ENCODE measurements at places on chromosomes 3 and 15.
A peak's percentile ranks its signal among the peaks of the same experiment; 100 is the strongest.

DNA sequence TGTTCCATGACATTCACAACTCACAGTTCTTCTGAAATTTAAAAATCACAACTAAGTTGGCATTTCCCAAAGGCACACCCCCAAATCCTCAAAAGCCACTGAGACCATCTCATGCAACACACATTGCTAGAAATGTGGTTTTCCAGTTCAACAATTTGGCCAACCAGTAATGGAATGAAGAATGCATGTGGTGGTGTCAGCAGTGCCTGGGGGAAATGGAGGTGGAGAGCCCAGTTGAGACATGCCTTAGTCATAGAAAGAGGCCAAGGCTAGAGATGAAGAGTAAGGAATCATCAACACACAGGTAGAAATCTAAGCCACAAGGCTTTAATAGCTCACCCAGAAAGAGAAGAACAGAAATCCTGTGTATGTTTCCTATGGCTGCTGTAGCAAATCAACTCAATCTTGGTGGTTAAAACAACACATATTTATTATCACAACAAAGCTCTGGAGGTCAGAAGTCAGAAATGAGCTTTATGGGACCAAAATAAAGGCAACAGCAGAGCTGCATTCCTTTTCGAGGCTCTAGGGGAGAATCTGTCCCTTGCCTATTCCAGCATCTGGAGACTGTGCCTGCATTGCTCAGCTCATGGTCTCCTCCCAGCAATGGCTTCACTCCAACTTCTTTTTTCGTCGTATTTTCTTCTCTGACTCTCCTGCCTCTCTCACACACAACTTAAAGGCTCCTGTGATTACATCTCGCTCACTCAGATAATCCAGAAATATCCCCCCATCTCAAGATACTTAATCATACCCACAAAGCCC is 54.0 kb downstream of the SNTN start:
- peak; percentile 91 for DNase-seq

DNA sequence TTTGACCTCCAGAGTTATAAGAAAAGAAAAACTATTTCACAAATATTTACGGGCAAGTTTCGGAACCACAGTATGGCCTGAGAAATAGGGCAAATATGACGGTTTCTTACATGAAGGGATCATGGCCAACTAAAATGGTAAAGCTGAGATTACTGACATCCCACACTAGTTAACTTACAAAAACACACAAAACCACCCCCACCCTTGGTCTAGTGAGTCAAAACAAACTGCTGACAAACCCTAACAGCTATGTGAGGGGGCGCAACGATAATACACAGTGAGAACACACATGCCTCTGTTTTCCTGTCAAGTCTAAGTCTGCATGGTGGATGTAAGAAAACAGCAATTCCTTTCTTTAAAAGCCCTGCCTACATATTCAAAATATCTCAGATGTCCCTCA is 32.3 kb downstream of the CBLB start:
- DNase-seq: peak; percentile 40

DNA sequence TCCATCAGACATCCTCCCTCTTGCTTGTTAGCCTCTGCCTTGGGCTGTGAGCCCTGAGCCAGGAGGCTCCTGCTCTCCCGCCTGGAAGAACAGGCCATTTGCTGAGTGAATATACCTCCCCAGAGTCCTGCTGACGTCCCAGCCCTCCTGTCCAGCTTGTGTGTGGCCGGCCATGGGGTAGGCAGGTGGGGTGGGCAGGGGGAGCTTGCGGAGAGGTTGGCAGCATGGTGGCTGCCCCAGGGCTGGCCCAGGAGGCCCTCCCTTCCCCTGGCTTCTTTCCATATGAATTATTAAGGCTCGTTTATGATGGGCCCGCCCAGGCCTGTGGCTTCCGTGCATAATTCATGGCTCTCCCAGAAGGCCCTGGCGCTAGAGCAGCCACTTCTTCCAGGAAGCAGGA is 18.7 kb downstream of the CACNA2D2 start:
- no peak for DNase-seq

DNA sequence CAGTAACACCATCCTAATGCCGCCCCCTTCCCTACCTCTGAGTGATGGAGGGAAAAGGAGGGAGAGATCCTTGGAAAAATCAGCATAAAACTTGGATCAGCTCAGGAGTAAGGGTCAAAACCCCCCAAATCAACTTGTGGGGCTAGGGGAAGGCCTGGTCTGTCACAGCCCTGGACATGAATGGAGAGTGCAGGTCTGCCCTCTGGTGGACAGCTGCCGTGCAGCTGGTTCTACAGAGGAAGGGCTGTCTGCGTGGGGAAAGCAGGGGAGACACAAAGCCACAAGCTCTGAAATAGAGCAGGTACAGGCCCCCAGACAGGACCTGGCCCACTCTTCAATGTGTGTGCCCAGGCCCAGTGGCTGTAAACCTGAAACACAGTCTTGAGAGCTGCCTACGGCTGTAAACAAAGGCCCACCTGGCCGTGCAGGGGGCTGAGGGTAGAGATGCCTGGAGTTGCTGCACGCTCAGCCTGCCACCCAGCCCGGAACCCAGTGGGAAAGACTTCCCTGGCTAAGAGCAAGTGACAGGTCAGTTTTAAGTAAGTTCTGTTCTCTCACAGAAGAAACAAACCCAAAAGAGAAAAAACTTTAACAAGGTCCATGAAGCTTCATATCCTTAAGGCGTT is 16.4 kb downstream of the CLK3 start:
- peak; percentile 40 for DNase-seq

- DNase-seq: no peak
Observed at GRCh38 chr3:115164374-115165221, 17.5 kb upstream of the ZBTB20 start.

GRCh38 chr3:182965861-182966366 is 14.4 kb downstream of the DCUN1D1 start:
- no peak for DNase-seq

- DNase-seq: no peak
Observed at GRCh38 chr15:86663304-86663703, 583.6 kb downstream of the AGBL1 start.

- DNase-seq: no peak
Observed at GRCh38 chr3:142215106-142215505, 10.3 kb downstream of the GK5 start.

- DNase-seq: no peak
Observed at GRCh38 chr3:141793476-141794260, 30.5 kb downstream of the GRK7 start.

DNA sequence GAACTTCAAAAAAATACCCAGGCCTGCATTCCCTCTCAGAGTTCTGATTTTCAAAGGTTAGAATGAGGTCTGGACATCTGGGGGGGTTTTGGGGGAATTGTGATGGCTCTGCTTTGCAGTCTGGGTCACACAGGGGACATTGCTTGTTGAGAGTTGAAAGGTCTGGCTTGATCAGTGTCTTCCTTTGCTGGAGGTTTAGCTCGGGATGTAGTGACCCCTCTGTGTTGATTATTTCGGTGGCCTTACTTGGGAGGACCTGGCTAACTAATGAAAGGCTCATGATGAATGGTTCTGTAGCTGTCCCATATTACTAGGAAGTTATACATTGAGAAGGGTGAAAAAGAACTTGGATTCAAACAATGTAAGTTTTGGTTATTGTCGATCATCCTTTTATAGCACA is 23.7 kb downstream of the TPM1 start:
- no peak for DNase-seq

DNA sequence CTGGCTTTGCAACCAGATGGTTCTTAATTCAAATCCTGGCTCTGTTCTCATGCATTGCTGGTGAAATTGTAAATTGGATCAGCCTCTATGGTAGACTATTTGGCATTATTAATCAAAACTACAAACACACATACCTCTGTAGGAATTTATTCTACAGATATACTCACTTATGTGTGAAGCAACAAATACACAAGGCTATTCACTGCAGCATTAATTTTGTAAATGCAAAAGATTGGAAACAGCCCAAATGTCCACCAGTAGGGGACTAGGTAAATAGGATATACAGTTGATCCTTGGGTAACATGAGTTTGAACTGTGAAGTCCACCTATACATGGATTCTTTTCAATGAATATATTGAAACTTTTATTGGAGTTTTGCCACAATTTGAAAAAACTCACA is 29.5 kb upstream of the LCTL start:
- no peak for DNase-seq

DNA sequence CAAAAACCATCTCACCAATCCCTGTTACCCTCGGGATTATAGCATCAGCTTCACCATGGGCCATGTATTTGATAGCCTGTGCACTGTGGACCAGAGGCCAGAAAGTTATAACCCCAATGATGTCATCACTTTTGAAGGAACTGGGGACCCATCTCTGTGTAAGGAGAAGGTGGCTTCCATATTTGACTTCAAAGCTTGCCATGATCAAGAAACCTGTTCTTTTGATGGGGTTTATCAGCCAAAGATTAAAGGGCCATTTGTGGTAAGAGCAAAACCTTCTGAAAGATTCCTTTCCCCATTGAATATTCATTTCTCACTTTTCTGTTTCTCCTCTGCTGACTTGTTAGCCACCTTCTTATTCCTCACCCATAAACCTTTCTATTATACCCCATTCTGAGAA is 34.3 kb upstream of the RPL14 start:
- no peak for DNase-seq

DNA sequence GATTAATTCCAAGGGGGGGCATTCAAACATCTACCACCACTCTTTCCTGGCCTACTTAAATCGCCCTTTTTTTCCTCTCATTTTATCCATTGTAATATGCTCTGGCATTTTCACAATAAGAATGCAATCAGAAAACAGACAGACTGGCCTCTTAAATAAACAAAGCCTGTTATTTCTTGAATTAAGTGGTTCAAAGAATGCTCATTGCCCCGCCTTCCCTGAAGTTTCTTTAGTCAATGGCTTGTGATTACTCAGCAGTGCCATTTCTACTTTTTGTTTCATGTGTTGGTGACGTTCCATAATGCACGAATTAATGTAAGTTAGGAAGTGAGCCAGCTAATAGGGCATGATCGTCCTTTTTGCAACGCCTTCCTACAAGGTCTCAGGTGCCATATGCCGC is 68.0 kb downstream of the FBN1 start:
- no peak for DNase-seq

- peak; percentile 91 for DNase-seq
Observed at GRCh38 chr3:13647298-13648059, 98.6 kb downstream of the FBLN2 start.

DNA sequence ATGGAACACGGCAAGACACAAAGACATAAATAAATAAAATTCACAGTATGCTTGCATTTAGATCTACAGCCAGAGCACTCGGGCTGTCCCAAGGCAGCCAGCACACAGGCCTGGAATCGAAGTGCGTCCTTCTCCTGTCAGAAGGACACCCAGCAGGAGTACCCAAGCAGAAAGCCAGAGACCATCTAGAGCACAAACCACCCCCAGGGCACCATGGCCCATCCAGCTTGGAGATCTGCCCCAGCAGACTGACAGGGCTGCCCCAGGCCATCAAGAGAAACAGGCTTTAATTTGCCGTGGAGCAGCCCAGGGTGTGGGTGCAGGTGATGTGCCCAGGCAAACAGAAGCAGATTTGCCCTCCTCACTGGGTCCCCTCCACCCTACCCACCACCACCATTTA is 7.8 kb upstream of the SPATA12 start:
- DNase-seq: no peak

- DNase-seq: peak; percentile 60
Observed at GRCh38 chr15:60635507-60636352, 156.8 kb upstream of the ICE2 start.

GRCh38 chr15:92810418-92811138 is 89.5 kb upstream of the CHD2 start:
- peak; percentile 88 for DNase-seq

DNA sequence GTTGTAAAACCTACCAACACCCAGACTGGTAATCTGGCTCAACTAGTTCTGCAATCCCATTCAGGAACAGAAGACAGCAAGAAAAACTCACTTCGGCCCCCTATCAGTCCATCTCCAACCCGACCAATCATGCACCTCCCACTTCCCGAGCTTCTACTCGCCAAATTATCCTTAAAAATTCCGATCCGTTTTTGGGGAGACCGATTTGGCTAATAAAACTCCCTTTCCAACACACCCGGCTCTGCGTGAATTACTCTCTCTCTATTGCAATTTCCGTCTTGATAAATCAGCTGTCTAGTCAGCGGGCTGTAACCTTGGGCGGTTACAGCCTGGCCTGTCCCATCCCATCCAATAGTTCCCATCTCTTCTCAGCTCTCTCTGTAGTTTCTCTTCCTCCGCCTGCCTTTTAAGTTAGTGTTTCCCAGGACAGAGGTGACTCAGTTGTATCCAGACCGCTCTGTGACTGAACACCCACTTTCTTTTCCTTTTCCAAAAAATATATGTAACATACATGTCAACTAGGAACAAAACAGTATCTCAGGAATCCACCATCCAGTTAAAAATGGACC is 780 bp upstream of the ACAD9 start:
- peak; percentile 78 for DNase-seq

- DNase-seq: no peak
Observed at GRCh38 chr3:197508051-197508451, 47.7 kb downstream of the BDH1 start.

GRCh38 chr15:65048241-65048640 is 3.1 kb downstream of the SLC51B start:
- DNase-seq: no peak

GRCh38 chr3:16770792-16771191 is 114.0 kb upstream of the PLCL2 start:
- no peak for DNase-seq

DNA sequence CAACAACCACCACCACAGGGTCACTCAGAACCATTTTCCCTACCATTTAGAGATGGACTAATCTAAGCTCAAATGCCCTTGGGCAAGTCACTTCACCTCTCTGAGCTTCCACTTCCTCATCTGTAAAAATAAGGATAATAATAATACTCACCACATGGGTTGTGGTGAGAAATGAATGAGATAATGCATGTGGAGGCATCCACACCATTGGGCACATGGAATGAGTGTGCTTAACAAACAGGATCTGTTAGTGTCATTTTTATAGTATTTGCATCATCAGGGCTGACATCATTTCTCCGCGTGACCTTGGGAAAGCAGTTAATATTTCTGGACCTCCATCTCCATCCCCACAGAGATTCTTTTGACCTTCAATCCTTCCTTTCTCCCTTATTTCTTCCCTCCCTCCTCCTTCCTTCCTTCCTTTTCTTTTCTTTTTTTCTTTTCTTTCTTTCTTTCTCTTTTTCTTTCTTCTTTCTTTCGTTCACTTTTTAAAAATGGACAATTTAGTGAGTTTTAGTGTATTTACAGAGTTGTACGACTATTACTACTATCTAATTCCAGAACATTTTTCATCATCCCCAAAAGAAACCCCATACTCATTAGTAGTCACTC is 7.7 kb upstream of the RFT1 start:
- DNase-seq: peak; percentile 46

DNA sequence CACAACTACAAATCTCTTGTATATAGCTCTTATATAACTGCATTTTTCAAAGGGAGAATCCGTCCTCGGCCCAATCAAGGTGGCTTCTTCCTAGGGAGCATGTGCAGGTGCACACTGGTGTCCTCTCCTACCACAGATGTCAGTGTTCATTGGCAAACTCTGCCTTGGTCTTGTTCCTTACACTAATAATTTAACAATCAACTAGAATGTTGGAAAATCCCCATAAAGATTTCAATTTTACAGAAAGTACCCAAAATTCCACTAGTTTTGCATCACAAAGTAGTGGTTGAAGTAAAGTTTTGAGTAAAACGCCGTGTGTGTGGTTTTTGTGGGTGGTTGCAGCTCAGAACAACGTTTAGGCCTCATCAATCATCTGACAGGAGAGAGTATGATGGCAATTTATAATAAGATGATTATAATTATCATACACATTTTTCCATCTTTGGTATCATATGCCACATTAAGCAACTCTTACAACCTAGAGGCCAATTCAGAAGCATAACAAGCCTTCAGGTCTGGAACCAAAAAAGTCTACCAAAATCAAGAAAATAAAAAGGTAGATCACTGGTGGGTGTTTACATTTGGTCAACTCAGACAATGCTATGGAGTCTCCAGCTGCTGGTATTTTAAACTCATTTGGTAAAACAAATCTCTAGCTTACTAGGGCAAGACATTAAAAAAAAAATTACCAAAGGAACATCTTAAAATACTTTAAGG is 128.9 kb upstream of the BHLHE40 start:
- DNase-seq: no peak

All from RPMI7951 (cell line).